Naive B cell (primary cell): ENCODE measurements at places on chromosomes 16 and 17.

DNA sequence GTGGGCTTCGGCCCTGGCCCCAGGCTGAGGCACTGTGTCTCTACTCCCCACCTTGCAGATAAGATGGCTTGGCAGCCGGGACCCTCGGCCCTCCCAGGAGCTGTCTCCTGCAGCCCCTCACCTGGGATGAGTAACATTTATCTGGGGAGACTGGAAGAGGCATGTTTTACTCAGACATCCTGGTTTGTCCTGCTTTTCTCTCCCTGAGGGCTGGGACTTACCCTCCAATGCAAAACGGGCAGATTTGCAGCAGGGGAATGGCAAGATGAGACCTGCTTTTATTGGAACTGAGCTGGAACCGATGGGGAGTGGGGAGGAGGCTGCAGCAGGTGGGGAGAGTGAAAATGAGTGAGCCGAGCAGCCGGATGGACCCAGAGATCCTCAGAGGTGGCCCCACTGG, 27.3 kb upstream of the UBE2G1 start:
- DNase-seq = no peak

- DNase-seq = no peak
Observed at GRCh38 chr16:75111514-75111940, 5.1 kb downstream of the LDHD start.

GRCh38 chr17:37050920-37051319, 102.2 kb downstream of the AATF start:
- DNase-seq = no peak

GRCh38 chr17:56217921-56218320, 64.6 kb downstream of the ANKFN1 start:
- no peak for DNase-seq

GRCh38 chr16:53814801-53815200, 110.8 kb downstream of the FTO start:
- DNase-seq = no peak
